ENCODE measurements at places on chromosomes 7 and 10.
A peak's percentile ranks its signal among the peaks of the same experiment; 100 is the strongest.

DNA sequence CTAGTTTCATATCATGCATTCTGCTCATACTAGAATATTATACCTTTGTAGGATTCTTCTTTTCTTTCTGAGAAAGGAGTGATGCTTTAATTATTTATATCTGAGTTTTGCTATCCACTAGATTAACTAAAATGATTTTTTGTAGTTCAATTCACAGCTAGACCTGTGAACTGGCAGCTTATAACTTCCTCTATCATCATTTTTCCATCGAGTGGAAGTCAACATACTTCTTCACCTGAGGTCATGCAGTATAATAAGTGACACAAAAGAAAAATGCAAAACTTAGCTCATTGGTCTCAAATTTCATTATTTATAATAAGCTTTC lies 8.0 kb downstream of the LRRN3 start:
- no peak for DNase-seq

GRCh38 chr7:133688483-133689239 lies 435.8 kb downstream of the EXOC4 start:
- DNase-seq, result no peak

DNA sequence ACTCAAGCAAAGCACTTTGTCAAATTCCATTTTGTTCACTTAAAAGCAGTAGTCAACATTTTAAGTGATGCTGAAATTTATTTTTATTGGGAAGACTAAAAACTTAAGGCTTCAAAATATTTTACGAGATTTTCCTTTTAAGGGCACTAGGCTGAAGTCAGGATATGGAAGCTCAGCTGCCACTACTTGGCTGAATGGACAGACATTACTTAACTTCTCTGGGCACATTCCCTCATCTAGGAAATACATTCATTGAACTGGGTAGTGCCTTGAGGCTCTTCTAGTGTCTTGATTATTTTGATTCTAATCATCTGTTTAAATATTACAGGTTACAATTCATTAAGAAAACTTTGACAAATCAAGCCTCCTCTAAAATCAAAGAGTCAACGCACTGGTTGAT lies 11.1 kb downstream of the MEOX2 start:
- DNase-seq, result no peak

GRCh38 chr10:43197834-43198681 lies 59.8 kb downstream of the CSGALNACT2 start:
- DNase-seq, result no peak

GRCh38 chr7:28800150-28800549 lies 158.0 kb downstream of the TRIL start:
- peak; percentile 15 for DNase-seq

DNA sequence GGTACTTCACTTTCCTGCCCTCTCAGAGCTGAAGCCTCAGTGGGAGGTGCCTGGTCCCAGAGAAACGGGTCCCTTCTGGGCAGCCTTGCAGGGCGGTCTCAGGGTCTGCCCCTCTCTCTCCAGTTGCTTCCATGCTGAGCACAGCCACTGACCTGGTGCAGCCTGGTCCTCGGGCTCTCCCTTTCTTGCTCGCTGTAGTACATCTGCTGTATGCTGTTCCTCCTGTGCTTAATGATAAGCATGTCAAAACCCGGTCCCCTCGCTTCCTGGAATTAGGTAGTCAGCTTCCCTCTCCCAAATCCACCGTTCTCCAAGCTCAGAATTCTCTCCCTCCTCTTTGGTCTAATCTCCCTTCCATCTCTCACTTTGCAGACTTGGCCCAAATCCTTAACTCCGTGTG lies 11.0 kb upstream of the HPS1 start:
- DNase-seq, result no peak

DNA sequence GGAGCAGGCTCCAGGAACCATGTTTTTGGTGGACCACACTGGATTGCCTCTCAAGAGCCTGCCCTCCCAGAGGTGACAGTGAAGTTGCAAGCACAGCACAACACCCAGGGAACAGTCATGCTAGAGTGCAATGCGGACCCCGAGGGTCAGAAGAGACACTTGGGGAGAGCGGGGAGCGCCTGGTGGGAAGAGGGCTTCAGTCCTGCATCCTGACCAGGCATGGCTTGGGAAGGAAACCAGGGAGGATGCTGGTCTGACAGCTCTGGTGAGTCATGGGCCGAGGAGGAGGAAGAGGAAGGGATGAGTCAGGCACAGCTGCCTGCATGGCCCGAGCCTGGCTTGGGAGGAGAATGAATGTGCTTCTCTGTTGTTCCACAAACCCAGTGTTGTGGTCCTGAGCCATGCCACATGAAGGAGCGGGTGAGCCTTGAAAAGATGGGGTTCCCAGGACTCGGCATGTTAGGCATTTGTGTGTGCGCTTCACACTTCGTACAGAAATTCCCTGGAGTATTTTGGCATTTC lies 29.5 kb upstream of the ANKRD2 start:
- DNase-seq, result peak; percentile 87

DNA sequence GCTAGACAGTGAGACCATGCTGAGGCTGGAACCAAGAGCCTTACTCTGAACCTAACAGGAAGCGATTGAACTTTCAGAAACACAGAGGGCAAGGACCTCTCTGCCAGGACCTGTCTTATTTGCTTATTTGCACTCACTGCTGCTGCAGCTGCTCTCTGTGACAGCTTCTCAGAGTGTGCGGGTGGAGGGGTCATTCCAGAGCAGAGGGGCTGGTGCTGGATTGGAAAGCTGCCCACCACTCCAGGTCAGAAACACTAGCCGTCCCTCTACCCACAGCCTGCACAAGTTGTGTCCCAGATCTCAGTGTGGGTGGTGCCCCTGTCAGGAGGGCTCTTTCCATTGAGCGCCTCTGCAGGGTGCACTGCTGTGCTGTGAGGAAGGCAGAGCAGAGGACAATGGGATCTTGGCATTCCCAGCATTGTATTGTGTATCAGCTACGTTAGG lies 126.2 kb downstream of the CCNY start:
- DNase-seq, result no peak

GRCh38 chr7:82017334-82017943 lies 247.6 kb upstream of the HGF start:
- no peak for DNase-seq

DNA sequence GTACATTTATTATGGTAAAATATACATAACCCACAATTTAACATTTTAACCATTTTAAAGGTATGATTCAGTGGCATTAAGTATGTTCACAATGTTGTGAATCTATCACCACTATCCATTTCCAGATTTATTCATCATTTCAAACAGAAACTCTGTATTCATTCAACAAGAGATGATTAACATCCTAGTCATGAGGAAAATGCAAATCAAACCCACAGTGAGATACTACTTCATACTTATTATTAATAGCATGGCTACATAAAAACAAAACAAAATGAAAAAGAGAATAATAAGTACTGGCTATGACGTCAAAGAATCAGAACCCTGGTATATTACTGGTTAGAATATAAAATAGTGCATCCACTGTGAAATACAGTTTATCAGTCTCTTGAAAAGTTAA lies 386.6 kb upstream of the POM121L12 start:
- DNase-seq, result no peak

- no peak for DNase-seq
Observed at GRCh38 chr10:104641937-104642657, 1.0 kb downstream of the SORCS3 start.

- no peak for DNase-seq
Observed at GRCh38 chr10:69232252-69232651, 12.1 kb downstream of the HKDC1 start.

DNA sequence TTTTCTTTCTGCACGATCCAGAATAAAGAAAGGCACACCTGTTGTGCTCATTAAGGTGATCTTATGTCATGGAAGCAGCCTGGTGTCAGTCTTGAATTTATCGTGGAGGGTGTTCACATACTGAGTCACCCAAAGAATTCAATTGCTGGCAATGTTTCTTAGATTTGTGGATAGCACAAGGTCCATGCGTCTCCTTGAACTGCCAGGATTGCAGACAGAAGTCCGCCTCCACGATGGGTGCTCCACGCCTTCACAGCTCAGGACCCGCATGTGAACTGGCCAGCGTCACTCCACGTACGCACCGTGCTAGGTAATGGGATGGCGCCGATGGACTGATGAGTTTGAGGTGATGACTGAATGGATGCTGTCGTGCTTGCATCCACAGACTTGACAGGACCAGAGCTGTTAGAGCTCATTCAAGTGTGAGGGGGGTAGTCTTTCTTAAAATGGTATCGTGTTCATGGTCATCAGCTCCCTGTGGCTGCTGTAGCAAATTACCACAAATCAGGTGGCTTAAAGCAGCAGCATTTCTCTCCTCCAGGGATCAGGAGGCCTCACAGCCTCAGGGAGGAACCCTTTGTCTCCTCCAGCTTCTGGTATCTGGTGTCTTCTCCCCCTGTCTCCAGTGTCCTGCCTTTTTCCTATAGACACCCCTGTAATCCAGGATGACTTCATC lies 65.4 kb upstream of the DNAJB6 start:
- no peak for DNase-seq

DNA sequence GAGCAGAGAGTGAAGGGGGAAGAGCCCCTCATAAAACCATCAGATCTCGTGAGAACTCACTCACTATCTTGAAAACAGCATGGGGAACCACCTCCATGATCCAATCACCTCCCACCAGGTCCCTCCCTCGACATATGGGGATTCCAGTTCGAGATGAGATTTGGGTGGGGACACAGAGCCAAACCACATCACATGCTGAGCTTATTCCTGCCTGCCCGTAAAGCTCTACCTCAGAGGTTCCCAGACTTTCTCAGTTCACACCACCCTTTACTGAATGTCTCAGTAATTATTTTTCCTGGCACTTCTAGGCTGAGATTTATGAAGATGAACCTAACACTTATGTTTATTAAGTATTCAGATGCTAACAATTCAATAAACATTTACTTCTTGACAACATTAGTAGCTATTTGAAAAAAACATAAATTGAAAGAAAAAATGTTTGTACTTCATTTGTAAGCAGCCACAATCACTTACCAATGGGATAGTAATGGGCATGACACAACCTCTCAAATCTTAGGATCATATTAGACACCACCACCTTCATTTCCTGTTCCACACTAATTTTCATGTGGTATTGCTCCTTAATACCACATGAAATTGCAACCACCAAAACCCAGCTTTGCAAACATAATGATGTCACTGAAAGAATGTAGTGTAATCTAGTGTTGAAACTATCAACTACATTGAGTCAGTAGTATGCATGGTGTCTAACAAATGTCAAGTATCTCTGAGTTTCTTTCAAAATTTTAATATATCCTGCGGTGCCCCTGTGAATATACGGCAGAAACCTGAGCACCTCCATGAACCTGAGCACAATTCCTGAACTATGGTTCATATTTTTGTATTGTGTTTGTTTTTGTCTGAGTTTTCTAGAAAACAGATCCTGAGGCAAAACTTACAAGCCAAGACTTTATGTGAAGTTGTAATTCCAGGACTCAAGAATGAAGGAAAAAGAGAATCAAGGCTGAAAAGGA lies 4.5 kb upstream of the DGKI start:
- DNase-seq, result no peak

DNA sequence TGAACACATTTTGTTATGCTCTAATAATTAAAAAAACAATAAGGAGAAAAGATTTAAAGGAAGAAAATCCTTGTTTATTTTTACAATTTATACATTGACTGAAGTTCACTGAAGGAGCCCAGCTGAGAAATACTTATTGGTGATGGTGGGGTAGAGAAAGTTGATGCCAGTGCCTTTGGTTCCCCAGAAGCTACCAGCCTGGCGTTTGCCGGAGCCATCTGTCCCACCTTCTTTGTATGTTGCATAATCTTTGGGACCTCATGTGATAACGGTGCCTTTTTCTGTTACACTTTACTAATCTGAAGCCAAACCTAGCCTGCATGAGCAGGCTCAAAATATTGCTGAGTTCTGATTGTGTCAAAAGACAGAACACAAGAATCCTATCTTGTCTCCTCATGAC lies 22.7 kb downstream of the ZNF365 start:
- DNase-seq, result no peak

- no peak for DNase-seq
Observed at GRCh38 chr7:146116521-146117222, at the start of gene CNTNAP2. TSS of gene CNTNAP2 (plus strand) at chr7:146116801. CDS start at chr7:146116877, 76 bp downstream.
